ENCODE measurements at places on chromosomes 13 and 19.
A peak's percentile ranks its signal among the peaks of the same experiment; 100 is the strongest.

GRCh38 chr19:18021121-18021755, 13.3 kb downstream of the ARRDC2 start:
- no peaks in the 10 kb centered on the region for H3K36me3 ChIP-seq
- H3K4me3 ChIP-seq = peak overlapping the region; percentile 18
- H3K27ac ChIP-seq = peak overlapping the region; percentile 99
- DNase-seq = peak; percentile 84

DNA sequence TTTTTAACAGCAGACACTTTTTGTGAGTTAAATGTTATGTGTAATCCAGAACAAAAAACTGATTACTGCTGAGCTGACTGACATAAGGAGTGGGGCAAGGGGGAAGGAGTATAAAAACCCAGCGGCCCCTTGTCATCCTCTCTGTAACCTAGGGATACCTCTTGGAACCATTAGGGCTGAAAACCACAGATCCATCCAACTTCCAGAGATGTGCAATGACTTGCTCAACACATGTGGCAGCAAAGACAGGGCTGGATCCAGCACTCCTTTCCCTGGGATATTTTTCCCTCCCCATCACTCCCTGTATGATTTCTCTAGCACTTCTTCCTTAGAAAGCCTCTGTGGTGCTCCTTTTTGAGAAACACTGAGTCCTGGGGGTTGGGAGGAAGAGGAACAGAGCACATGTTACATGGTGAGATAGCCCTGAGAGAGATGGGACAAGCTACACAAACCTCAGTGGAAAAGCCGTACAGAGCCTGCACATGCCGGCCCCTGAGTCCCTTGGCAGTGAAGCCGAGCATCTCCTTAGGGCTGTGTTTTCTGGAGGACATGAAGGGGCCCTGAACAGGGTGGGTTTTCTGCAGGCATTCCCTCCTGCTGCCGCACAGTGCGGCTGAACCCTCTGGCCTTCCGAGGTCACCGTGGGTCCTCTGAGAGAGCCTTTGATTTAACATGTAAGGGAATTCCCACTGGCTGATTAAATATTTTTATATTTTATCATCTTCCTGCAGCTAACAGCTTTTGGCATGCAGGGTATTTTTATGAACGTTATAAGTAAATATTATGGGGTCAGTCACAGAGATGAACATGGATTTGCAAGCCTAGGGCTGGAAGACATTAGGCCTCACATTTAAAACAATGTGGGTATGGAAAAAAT, 219.9 kb downstream of the COG6 start:
- no peak for DNase-seq
- no peak overlapping the region for H3K4me3 ChIP-seq
- H3K27ac ChIP-seq = no peak overlapping the region
- H3K36me3 ChIP-seq = no peaks in the 10 kb centered on the region

DNA sequence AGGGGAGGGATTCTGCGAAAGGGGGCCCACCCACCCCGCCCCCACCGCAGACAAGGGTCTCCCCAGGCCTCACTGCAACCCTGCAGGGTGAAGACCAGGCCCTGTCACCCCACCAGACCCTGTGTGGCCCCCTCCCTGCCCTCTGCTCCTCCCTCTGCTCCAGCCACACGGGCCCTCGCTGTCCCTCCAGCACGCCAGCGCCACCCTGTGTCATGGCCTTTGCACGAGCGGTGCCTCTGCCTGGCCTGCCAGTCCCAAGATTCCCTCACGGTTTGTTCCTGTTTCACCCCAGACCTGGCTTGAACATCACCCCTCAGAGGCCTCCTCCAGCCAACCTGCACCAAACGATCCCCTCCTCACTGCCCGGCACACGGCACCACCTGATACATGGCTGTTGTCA, 27.3 kb downstream of the PIP5K1C start:
- H3K36me3 ChIP-seq = peaks cover 2% of the 10 kb centered on the region
- no peak overlapping the region for H3K4me3 ChIP-seq
- no peaks in the 10 kb centered on the region for H3K27me3 ChIP-seq
- H3K4me1 ChIP-seq = peaks cover 19% of the 10 kb centered on the region
- DNase-seq = no peak

DNA sequence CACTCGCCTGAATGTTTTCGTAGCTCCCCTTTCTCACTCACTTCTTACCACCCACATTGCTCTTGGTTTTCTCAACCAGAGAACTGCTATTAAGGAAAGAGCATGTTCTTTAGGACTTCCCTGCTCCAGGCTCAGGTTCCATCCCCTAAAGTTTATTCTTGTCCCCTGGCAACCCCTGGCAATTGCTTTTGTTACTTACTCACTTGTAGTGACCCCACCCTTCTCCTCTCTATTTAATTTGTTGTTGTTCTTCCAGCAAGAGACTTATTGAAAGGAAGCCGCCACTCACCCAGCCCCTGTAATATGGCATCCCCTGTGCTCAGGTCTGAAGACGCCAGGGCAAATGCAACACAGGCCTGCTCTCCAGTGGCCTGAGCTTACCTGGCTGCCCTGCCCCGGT, 233.7 kb upstream of the SOX21 start:
- no peak for DNase-seq
- no peaks in the 10 kb centered on the region for H3K27me3 ChIP-seq
- H3K27ac ChIP-seq = no peak overlapping the region
- no peaks in the 10 kb centered on the region for H3K36me3 ChIP-seq
- no peaks in the 10 kb centered on the region for H3K4me1 ChIP-seq
- H3K4me3 ChIP-seq = no peak overlapping the region

DNA sequence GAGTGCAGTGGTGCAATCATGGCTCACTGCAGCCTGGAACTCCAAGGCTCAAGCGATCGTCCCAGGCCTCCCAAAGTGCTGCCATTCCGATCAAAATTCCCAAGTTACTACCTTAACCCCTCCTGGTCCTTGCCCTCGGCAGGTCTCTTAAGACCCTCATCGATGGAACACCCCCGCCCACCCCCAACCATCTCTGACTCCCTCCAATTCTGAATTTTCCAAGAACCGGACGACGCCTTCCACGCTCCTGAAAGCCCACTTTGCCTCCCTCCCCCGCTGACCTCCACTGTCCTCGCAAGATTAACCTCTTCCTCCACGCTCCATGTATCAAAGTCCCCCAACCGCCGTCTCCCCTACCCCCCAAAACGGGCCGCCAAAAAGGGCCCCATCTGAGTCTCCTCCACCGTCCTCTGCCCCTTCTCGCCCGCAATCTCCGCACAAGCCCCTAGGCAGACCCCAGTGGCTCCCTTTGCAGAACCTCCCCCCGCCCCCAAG, 539 bp downstream of the DAPK3 start:
- no peak for DNase-seq
- no peaks in the 10 kb centered on the region for H3K27me3 ChIP-seq
- peak overlapping the region; percentile 80 for H3K4me3 ChIP-seq
- peaks cover 2% of the 10 kb centered on the region for H3K36me3 ChIP-seq
- H3K27ac ChIP-seq = peak overlapping the region; percentile 85

All from B cell (primary cell).